T-cell (primary cell): ENCODE measurements at places on chromosomes 5 and 9.

- DNase-seq: no peak
These were observed 6.2 kb upstream of the SPINK4 start for GRCh38 chr9:33233626-33234342.

DNA sequence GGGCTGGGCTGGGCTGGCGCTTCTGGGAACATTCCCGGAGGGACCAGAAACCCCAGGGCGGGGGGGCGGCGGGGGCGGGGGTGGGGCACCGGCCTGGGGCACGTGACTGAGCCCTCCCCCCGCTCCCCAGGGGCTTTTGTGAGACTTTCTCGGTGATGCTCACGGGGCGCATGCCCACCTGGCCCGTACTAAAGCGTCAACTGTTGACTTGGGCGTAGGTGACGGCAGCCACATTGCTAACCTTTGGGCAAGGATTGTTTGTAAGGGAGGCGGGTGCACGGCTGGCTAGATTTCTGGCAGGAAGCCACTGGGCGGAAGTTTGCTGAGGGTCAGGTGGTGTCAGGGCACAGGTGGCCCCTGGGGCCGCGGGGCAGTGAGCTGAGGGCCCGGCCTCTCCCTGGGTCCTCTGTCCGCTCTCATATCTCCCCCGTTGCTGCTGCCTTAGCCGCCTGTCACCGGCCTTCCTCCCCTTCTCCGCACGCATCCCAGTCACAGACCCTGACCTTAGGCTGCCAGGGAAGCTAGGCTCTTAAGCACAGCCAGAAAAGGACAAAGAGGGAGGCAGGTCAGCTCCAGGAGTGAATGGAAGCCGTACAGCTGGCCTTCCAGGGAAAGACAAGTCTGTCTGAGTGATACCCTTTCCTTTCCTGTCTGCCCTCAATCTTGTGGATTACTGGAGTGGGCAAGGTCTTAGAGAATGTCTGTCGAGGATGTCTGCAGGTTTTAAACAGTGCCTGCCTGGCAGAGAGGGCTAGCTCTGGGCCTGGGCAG is 812 bp downstream of the CACFD1 start:
- DNase-seq: no peak

DNA sequence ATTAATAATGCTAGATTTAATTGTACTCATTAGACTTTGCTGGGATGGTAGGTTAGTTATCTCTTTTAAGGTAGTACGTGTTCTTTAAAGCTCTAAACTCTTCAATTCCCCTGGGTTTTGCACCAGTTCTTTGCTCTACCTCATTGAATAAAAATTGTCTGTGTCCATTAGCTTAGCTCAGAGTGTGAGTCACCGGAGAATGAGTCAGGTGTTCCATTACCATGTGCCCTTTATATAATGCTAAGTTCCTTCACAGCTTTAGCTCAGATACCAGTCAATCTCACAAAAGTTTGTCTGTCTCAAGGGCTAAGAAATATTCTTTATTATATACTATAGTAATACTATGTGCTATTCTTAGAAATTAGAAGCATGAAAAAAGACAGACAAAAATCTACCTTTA is 339.4 kb downstream of the PRELID2 start:
- no peak for DNase-seq

- no peak for DNase-seq
These were observed 189.7 kb upstream of the TLE4 start for GRCh38 chr9:79382044-79382443.

- no peak for DNase-seq
These were observed 18.6 kb upstream of the TARS1 start for GRCh38 chr5:33422191-33422590.

DNA sequence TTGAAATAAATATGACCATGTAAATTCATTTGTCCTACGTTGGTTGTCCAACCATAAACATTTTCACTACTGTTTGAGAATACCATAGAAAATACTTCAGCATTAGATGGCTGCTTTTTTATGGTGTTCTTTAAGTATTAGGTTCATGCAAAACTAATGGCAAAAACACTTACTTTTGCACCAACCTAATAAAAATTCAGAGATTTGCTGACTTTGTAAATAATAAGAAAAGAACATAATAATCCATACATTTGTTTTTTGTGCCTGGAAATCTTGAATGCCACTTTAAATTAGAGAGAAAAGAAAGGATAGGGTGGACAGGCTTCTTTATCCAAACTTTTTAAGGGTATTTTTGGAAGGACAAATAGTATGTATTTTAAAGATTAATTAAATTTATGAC is 719.7 kb upstream of the TYRP1 start:
- DNase-seq: no peak

- DNase-seq: no peak
These were observed 74.7 kb downstream of the PPARGC1B start for GRCh38 chr5:149804478-149805450.
